ENCODE measurements at places on chromosomes 4 and X.

GRCh38 chr4:54228546-54228945 lies 547 bp upstream of the PDGFRA start:
- DNase-seq, result no peak

GRCh38 chrX:38890326-38890725 lies 89.1 kb downstream of the MID1IP1 start:
- DNase-seq, result no peak

DNA sequence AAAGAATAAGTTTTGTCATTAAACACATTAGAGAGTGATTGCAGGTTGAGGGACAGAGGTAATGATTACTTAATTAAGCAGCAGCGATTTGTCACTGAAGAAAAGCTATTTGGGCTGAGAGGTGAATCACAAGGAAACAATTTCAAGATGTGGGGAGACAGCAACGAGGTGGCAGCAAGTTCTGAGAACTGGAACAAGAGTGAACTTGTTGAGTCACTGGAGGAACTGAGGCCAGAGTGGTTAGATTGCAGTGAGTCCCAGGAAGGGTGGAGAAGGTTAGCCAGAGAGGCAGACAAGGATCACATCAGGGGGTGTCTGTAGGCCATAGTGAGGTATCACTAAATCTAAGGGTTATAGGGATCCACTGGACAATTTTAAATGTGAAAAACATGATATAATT lies 57.9 kb upstream of the TMPRSS11A start:
- no peak for DNase-seq

GRCh38 chr4:123553279-123553678 lies 156.7 kb downstream of the SPRY1 start:
- no peak for DNase-seq

DNA sequence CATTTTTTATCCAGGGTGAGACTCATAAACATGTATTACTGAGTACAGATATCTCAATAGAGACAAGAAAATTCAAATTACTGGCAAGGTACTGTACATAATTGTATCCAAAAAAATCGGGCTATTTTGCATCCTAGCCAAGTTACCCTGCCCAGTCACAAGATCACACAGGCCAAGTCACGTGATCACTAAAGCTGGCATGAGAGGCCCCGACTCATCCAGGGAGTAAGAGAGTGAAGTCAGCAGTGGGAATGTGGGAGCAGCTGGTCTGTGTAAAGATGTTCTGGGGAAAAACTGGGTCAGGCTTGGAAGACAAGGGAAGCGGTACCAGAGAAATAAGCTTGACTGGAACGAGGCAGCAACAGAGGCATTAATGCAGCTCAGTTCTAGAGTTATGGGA lies 119.3 kb upstream of the STS start:
- peak; percentile 35 for DNase-seq

- DNase-seq, result no peak
Measured at GRCh38 chr4:183022617-183023016, 76.4 kb upstream of the WWC2 start.

DNA sequence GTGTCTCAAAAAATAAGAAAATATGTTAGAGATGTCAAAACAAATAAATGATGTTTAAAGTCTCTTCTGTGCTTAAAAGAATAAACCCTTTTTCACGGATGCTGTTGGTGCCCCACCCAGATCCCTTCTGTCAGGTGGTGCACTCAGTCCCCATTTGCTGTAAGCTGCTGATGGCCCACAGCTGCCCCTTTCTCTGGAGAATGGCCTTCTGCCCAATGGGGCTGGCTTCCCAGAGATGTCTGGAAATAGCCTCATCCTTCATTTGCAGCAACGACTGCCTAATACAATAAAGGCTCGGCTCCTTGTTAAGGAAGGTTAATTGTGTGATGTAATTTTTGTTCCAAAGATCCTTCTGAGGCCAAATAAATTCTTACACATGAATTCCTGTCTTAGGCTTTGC lies 31.8 kb downstream of the ETNPPL start:
- DNase-seq, result no peak

DNA sequence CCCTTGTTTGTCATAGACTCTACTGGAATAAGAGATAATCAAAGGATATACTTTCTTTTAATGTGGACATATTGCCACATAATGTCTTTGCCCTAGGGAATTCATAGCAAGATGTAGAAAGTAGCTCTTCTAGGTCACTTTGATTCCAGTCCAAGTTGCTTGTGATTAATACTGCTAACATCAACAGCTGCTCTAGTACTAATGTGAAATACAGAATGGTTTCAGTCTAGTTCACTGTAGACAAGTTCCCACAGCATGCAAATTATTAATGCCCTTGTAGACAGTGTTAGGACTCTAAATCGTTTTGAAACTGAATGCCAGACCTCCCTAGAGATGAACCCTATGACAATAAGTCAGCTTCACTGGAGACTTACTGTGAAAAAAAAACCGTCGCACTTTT lies 494.6 kb upstream of the ATOH1 start:
- no peak for DNase-seq

GRCh38 chr4:48261281-48261680 lies 8.4 kb downstream of the TEC start:
- DNase-seq, result no peak

GRCh38 chrX:72029483-72030411 lies 102.0 kb downstream of the RTL5 start:
- DNase-seq, result peak; percentile 86

- DNase-seq, result no peak
Measured at GRCh38 chr4:56260320-56260719, 127.0 kb downstream of the AASDH start.

- no peak for DNase-seq
Measured at GRCh38 chr4:126215759-126216158, 901.0 kb downstream of the FAT4 start.

DNA sequence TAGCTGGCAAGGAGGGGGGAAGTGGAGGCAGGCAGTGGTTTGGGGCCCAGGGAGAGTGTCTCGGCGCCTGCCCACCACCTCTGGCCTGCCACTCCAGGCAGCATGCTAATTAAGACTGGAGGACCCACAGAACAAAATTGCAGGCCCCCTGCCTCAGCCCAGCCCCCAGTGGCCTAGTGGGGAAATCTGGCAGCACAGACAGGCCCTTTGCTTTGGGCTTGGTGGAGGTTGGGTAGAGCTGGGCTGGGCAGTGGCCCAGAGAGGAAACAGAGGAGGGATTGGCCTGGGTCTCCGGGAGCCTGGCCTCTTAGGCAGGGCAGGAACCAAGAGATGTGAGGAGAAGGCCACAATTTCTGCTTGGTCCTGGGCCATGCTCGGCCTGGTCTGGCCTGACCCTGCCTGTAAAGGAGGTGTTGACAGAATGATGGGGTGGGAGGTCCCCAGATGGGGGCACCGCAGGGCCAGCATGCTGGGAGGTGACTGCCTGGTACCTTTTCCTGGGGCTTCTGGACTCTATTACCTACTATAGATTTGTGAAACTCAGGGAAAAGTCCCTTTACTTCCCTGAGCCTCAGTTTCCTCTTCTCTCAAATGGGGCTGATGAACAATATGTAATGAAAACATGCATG lies 92.4 kb upstream of the PJA1 start:
- DNase-seq, result no peak

DNA sequence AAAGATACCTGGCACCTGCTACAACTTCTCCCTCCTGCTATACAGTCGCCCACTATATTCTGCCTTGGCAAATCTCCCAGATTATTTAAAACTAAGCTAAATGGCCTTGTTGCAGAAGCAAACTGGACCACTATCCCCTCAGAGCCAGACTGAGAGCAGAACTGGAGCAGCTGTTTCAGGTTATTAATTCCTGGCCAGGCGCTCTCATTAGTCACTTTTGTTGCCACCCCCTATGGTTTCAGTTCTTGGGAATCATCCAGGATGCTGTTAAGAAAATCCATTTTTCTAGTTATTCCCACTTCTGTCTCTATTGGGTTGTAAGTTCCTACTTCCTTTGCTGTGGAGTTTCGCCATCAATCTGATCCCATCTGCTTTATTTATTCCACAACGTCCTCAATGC lies 30.1 kb downstream of the ADGRA3 start:
- DNase-seq, result peak; percentile 48

DNA sequence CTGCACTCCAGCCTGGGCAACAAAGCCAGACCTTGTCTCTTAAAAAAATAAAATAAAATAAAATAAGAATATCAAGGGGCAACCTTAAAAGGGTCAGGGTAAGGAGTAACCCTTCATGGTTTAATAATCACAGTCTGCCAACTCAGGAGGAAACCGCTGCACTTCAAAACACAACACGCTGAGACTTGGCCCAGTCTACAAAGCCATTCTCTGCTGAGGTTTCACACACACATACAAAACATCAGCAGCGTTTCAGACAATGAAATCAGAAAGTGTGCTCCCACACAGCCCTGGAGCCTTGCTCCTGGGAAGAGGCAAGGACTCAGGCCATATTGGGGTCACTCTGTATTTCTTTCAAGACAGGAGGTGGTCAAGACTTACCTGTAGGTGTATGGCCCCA lies 18.3 kb downstream of the SCARB2 start:
- DNase-seq, result no peak

DNA sequence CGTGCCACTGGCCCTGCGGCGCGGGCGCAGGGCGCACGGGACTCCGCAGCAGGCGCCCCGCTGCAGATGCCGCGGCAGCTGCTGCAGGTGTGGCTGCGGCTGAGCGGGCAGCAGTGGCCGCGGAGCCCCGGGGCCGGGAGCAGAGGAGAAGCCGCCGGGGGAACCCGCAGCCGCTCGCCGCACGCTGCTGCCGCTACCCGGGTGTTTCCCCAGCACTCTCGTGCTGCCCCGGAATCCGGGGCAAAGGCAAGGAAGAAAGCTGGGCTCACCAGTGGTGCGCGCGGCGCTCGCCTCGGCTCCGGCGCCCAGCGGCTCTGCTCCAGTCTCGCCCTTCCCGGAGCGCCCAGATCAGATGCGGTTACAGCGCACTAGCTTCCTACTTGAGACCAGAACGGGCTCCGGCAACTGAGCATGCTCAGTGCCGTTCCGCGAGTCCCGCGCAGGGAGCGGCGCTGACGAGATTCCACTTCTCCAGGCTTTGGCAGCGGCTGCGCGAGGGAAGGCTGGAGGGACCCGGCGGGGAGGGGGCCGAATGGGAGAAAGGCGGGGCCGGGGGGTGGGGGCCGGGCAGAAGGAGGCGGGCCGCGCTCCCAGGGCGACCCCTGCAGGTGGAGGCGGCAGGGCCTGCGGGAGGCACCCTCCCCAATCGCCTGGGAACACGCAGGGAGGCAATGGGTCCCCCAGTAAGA lies at the start of gene APBB2:
Gene APBB2 (minus strand): TSS at position 407 of the 689 bp plus-strand sequence. CDS start 181,288 bp downstream, outside the sequence.
- DNase-seq, result peak; percentile 89

- no peak for DNase-seq
Measured at GRCh38 chrX:37608156-37608555, 36.7 kb downstream of the LANCL3 start.

DNA sequence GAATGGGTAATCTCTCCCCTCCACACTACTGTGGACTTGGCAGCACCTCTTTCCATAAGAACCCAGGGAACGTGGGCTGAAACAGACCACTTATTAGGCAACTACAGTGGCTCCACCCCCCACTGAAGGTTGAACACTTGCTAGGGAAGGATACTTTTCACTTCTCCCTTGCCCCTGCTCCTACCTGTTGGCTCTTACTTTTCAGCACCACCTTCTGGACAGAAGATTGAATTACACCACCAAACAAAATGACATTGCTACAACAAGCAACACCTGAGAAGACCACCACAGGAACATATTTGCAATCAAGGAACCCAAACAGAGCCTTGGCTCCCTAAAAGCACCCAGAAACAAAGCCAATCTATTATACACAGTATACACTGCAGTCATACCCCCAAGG lies 132.1 kb upstream of the CXCL13 start:
- no peak for DNase-seq

DNA sequence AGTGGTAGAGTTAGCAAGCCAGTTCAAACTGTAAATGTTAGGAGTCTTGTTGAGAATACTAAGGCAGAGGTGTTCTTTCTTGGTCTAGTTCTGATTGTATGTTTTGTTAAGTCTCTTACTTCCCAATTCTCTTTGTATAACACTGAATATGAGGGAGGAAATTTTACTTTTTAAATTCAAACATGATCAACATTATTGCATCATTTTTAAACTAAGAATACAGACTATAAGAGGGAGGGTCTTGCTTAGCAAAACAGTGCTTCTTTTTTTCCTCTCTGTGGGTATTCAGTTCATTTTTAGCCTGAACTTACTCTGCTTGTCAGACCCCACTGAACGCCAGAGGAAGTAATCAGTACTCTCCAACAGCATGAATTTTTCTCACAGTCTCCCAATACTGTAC lies 198.0 kb downstream of the GABRG1 start:
- no peak for DNase-seq

DNA sequence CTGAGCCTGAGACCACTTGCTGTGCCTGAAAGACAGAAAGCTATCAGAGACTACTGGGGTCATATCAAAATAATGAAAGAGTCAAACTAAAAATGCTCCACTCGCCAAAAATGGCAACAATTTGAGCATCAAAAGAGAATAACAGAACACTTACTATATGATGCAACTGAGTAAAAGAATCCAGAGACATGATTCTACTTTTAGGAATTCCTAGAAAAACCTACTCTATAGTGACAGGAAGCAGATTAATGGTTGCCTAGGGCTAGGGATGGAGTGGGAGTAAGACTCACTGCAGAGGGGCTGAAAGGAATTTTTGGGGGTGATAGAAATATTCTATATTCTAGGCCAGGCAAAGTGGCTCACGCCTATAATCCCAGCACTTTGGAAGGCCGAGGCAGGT lies 29.4 kb upstream of the SLAIN2 start:
- no peak for DNase-seq

- DNase-seq, result no peak
Measured at GRCh38 chrX:65900850-65901844, 138.7 kb downstream of the VSIG4 start.

DNA sequence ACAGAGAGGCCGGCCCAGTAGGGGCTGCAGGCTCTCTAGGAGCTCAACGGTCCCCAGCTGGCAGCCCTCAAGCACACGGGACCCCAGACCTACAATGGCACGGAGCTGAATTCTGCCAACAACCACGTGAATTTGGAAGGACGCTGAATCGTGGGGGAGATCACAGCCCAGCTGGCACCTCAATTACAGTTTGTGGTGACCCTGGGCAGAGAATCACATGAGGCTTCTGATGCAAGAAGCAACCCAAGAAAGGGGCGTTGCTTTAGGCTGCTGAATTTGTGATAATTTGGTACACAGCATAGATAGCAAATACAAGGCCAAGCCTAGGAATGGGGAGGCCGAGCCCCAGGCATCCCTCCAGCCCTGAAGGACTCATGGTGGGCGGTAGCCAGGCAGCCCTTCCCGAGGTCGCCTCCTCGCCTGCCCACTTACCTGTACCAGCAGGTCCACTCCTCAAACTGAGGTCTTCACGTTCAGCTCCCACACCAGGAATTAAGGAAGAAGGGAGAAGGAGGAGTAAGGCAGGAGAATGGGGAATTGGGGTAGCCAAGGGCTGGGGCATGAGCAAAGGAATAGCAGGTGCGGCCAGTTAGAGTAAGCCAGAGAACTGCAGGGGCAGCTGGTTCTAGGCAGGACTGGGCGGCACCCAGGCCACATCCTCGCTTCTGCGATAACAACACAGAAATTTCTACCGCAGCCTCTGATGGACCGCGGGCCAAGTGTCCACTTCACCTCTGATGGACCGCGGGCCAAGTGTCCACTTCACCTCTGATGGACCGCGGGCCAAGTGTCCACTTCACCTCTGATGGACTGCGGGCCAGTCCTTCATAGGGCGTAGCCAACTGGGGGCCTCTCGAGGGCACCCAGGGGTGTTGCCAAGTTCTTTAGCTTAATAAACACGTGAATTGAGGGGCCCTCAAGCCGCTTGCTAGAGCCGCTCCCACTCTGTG lies 23.4 kb upstream of the HTRA3 start:
- no peak for DNase-seq
